ENCODE measurements at places on chromosomes 3 and 15.

- peaks cover 4% of the 10 kb centered on the region for H3K27me3 ChIP-seq
- H3K36me3 ChIP-seq: no peaks in the 10 kb centered on the region
- no peak overlapping the region for H3K27ac ChIP-seq
- DNase-seq: no peak
- no peaks in the 10 kb centered on the region for H3K4me1 ChIP-seq
- no peak overlapping the region for H3K4me3 ChIP-seq
Observed at GRCh38 chr3:11055496-11055895, 62.9 kb downstream of the SLC6A1 start.

DNA sequence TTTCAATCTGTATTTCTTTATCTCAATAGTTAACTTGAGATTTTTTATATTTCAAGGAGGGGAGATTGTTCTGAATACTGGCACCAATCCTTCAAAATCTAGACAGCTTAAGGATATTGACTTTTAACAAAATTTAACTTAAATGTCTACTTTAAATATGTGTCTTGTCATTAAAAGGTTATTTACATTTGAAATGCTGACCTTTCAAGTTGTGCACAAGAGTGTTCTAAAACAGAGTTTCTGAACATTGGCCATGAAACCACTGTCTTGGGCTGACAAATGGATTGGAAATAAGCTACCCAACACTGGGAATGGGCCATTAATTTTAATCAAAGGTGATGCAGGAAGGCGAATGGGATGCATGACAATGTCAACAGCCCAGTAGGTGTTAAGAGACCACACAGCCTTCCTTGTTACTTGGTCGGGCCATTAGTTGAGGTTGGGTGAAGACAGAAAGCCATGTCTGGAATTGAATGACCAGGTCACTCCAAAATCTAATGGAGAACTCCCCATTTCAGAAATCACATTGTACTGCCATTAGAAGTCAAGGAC, 128.5 kb downstream of the CDIN1 start:
- no peaks in the 10 kb centered on the region for H3K27me3 ChIP-seq
- no peak for DNase-seq
- H3K4me3 ChIP-seq: no peak overlapping the region
- no peak overlapping the region for H3K27ac ChIP-seq
- no peaks in the 10 kb centered on the region for H3K4me1 ChIP-seq

- H3K36me3 ChIP-seq: no peaks in the 10 kb centered on the region
- peak; percentile 38 for DNase-seq
- H3K27me3 ChIP-seq: no peaks in the 10 kb centered on the region
- H3K4me3 ChIP-seq: no peak overlapping the region
- no peaks in the 10 kb centered on the region for H3K4me1 ChIP-seq
Observed at GRCh38 chr3:10594915-10595314, 89.5 kb upstream of the ATP2B2 start.

GRCh38 chr15:20356444-20356910, 185.1 kb downstream of the GOLGA6L6 start:
- no peak overlapping the region for H3K27ac ChIP-seq
- peaks cover 29% of the 10 kb centered on the region for H3K4me1 ChIP-seq
- no peaks in the 10 kb centered on the region for H3K36me3 ChIP-seq
- peak; percentile 84 for DNase-seq
- no peaks in the 10 kb centered on the region for H3K27me3 ChIP-seq
- no peak overlapping the region for H3K4me3 ChIP-seq

DNA sequence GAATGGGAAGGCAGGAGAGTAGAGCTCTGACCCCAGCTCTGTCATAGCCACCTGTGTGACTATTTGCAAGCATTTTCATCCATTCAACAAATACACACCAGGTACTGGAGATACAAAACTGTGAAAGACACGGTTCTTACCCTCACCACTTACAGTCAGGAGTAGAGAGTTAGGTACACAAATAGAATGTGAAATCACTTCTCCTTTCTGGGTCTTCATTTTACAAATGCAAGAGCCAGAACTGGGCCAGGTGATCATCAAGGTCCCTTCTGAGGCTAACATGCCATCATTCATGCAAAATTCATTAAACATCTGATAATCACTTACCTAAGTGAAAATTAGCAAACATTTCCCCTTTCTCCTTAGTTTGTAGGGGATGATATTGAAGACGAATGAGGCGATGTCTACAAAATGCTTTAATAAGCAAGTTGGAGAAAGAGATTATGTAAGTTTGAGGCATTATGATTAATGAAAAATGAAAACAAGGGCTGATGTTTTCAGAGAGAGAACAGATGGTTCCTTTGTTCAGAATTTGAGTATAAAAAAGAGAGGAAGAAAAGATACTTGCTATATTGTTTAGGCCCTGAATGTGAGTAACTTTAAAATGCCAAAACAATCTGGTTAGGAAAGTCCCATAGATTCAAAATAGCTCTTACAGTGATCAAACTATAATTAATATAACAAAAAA, 88.6 kb downstream of the LPP start:
- DNase-seq: no peak
- H3K27me3 ChIP-seq: no peaks in the 10 kb centered on the region
- H3K27ac ChIP-seq: no peak overlapping the region
- no peak overlapping the region for H3K4me3 ChIP-seq
- no peaks in the 10 kb centered on the region for H3K36me3 ChIP-seq

- no peak overlapping the region for H3K4me3 ChIP-seq
- H3K27me3 ChIP-seq: no peaks in the 10 kb centered on the region
- no peaks in the 10 kb centered on the region for H3K36me3 ChIP-seq
- DNase-seq: no peak
- no peak overlapping the region for H3K27ac ChIP-seq
Observed at GRCh38 chr3:124941771-124942170, 7.2 kb upstream of the MUC13 start.
